ENCODE measurements at places on chromosomes 5 and 9. TPM values are rescaled to one million over a fixed set of nuclear protein-coding genes. Genes with fewer than 3 reads are reported as not detected.

F12 gene
- total RNA-seq = 23.0 TPM

SPAAR gene
- total RNA-seq = not detected

ADAMTS16 gene
- total RNA-seq = 1.8 TPM

CDK5RAP2 gene
- 32.2 TPM for total RNA-seq

PCDHGB6 gene
- total RNA-seq = 0.12 TPM

SHC3 gene
- 0.38 TPM for total RNA-seq

PCDHB10 gene
- 0.05 TPM for total RNA-seq

TTC23L gene
- total RNA-seq = 0.28 TPM

Data from A549 treated with DMSO at 1 μM for 4 hours (cell line).